ENCODE measurements at places on chromosomes 13 and 19.

DNA sequence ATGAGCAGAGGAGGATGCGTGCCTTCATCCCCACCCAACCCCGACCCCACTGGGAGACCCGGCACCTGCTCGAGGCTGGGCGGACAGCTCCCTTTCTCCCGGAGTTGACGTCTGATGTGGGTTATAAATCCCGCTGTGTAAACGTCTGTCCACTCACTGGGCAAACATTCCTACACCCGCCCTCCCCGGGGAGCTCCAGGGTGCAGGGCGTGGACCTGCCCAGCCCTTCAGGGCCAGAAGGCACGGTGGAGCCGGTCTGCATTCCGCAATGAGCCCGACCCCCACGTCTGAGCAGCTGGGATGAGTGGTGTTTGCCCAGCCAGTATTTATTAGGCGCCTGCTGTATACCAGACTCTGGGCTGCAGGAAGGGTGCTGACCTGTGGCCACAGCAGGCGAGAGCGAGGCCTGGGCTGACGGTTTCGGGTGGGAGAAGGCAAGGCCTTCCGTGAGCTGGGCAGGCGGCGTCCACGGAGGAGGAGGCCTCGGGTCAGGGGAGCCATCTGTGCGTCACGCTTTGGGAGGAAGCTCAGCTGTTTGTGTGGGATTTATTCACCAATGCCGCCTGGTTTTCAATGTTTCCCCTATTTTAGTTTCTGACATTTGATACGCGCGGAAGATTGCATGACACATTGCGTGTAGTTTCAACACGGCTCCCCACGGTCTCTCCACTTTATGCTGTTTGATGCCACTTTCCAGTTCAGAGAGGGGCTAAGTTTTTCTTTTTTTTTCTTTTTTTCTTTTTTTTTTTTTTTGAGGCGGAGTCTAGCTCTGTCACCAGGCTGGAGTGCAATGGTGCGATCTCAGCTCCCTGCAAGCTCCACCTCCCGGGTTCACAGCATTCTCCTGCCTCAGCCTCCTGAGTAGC, 2.0 kb downstream of the MISP start:
- peak; percentile 26 for DNase-seq

GRCh38 chr19:3142781-3143337, 7.0 kb downstream of the GNA15 start:
- DNase-seq = no peak

DNA sequence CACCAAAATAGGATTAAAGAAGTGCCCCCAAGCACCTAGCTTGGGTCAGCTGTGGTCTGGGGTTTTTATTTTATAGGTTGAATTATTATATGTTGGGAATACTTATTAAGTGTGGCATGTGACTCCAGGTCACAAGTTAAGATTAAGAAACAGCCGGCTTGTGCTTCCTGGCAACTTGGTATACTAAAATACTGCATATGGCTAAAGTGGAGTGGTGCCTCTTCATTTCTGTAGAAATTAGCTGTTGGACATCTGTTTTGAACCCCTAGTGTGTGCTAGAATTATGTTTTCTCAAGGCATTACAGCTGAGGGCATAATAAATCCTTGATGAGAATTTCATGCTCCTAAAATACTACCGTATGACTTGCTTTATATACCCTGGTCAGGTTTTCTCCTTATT, 286.6 kb downstream of the SHISA2 start:
- no peak for DNase-seq

DNA sequence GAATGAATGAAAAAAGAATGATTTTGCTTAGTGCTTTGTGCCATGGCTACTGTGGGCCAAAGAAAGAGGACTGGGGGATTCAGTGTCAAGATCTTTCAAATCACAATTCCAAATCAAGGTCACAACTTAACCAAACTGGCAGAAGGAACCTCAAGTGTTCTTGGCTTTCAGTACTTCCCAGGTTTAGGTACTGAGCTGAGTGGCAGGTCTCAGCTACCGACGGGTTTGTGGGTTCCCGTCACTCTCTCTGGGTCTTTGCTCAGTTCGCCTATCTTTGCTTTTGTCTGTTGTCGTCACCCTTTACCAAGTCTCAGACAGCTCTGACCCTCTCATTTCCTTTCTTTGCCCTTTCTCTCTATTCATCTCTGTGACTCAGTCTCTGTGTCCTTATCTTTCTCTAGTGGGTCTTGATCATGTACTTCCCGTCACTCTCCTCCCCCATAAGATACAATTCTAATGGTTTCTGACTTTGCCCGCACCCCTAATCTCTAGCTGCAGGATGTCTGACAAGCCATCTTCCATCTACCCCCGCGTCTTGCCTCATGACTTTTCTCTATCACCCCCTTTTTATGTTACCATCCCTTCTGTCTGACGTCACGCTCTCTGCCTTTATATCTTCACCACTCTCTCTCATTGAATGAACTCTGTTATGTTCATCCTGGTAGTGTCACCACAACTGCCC, 33.3 kb upstream of the LRRC4B start:
- no peak for DNase-seq

- no peak for DNase-seq
These were observed 1.2 kb downstream of the CYP4F8 start for GRCh38 chr19:15616183-15616582.

- DNase-seq = no peak
These were observed 44.7 kb downstream of the DHRS12 start for GRCh38 chr13:51759240-51759639.

- DNase-seq = peak; percentile 37
These were observed 372 bp upstream of the ZNF699 start for GRCh38 chr19:9309974-9310446.

GRCh38 chr13:50668049-50668448, 175.4 kb downstream of the DLEU7 start:
- DNase-seq = no peak

GRCh38 chr19:42178791-42179674, 38.4 kb downstream of the DEDD2 start:
- DNase-seq = no peak

DNA sequence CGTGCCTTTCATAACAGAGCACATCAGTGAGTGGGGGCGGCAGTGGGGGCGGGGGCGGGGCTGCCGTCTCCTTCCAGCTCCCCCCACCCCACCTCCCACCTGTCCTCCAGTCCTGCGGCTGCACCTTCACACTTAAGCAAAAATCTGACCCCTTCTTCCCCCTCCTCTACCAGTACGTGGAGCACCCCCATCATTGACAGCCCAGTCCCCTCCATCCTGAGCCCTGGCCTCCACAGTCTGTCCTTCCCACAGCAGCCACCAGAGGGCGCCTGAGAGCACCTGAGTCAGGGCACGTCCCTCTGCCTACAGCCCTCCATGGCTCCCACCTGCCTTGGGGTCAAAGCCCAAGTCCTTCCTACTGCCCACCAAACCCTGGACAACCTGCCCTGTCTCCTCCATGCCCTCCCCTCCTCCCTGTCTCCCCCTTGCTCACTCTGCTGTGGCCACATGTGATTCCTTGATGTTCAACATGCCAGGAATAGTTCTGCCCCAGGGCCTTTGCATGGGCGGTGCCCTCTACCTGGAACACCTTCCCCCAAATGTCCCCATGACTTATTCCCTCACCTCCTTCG, 4.0 kb downstream of the EBI3 start:
- DNase-seq = no peak

DNA sequence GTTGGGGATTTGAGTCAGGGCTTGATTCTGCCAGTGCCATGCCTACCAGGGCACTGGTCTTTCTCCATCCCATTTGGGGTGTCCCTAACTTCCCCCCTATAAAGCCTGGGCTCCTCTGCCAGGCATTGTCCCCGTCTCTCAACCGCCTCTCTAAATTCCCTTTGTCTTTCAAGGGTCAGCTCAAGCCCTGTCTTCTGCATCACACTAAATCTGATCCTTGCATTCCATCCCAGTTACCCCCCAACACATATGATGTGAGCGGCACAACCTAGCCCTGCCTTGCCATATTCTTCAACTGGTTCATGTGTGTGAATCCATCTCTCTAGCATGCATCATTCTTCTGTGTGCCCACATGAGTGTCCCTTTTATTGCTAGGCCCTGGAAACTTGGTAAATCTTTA, 480.9 kb downstream of the ZNF536 start:
- DNase-seq = no peak

DNA sequence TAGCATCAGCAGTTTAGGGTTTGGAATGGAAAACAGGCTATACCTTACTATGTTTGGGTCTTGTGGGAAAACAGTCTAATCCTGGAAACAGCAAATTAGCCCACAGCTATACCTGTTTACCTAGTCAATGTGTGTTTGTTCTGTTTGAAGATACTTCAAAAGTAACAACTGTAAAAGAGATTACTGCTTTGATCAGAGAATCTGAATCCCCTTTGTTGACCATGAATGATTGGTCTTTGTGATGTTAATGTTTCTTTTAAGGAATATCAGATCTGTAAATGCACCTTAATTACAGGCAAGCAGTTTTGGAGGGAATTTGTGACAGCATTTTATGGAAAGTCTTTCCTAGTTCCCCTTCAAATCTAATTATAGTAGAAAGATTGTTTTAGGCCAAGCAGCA, 20.7 kb upstream of the KLF5 start:
- DNase-seq = no peak

- DNase-seq = no peak
These were observed 316 bp upstream of the ZNF530 start for GRCh38 chr19:57599377-57599760.

DNA sequence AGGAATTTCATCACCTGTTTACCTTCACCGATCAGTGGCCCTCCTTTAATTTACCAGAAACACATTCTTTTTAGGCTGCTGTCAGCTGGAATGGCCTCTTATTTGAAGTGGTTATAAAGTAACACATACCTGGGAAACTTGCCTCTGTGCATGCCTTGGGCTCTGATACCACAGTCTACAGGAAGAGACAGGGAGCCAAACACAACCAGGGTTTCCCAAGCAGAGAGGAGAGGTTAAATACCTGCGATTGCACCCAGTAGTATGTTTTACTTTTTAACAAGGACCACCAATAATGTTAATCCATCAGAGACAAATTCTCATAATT, 444.0 kb upstream of the SGCG start:
- DNase-seq = no peak

GRCh38 chr13:44857061-44857460, 132.2 kb downstream of the NUFIP1 start:
- DNase-seq = no peak

DNA sequence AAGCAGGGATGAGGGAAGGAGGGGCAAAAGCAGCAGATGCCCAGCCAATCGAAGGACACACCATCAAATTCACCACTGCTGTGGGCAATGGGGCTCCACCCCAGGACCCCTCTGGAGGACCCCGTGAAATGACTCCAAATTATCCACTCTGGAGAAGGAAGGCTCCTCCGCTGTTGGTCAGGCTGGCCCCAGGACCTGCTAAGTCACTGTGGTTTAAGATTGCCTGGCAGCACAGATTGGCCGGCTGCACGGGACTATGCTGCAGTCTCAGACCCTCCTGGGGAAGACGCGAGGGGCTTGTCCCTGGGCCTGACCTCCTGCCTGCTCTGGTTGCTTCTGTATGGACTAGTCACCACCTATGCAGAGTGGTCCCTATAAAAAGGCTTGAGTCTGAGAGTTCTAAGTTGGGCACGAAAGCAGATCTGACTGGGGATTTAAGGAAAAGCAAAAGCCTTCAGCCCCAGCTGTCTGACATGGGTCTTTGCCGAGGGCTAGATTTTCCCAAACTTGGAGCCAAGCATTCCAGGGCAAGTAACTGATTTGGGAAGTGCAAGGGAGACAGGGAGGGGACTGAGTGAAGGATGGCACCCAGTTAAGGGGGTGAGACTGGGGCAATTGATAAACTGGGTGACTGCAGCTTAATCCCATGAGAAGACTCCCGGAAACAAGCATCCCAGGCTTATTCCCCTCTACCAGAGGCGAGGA, 91.7 kb downstream of the TSHZ3 start:
- no peak for DNase-seq

- no peak for DNase-seq
These were observed 46.6 kb upstream of the UBAC2 start for GRCh38 chr13:99154064-99154463.

DNA sequence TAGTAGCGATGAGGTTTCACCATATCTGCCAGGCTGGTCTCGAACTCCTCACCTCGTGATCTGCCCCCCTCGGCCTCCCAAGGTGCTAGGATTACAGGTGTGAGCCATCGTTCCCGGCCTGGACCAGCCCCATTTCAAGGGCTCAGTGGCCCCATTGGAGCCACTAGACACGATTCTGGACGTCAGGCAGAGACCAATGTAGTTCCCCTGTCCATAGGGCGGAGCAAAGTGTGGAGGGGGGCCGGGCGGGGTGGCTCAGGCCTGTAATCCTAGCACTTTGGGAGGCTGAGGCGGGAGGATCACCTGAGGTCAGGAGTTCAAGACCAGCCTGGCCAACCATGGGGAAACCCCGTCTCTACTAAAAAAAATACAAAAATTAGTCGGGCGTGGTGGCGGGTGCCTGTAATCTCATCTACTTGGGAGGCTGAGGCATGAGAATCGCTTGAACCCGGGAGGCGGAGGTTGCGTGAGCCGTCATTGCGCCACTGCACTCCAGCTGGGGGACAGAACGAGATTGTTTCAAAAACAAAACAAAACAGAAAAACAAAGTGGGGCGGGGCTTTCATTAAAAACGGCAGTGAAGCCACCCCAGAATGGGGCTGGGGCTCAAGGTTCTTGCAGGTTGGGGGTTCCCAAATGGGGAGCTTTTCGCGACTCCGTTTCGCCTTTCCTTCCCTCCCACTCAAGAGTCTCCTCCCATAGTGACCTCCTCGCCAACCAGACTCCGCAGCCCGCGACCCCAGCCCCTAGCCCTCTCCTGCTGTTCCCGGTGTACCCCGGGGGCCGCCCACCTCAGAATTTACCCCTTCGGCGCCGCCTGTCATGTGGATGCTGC, 758 bp upstream of the TECR start:
- DNase-seq = no peak

DNA sequence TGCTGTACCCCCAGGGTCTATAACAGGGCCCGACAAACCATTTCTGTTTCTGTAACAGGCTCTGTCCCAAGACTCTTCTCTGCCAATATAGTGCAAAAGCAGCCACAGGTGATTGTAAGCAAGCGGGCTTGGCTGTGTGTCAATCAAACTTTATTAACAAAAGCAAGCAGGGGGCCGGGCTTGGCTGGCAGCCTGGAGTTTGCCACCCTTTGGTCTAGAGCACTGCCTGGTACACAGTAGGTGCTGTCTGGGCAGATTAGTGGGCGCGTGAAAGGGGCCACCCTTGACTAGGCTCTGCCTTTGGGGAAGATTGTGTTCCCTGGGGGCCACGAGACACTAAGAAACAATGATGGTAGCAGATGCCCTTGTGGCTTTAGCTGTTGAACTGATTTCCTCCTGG, 27.4 kb downstream of the CCL25 start:
- no peak for DNase-seq

GRCh38 chr13:33745370-33746324, 72.3 kb upstream of the RFC3 start:
- DNase-seq = no peak

- no peak for DNase-seq
These were observed 66.6 kb downstream of the RUBCNL start for GRCh38 chr13:46320406-46320805.

GRCh38 chr13:44004878-44005277, 125.2 kb downstream of the LACC1 start:
- DNase-seq = peak; percentile 28

GRCh38 chr13:78934336-78934735, 275.4 kb upstream of the OBI1 start:
- no peak for DNase-seq

DNA sequence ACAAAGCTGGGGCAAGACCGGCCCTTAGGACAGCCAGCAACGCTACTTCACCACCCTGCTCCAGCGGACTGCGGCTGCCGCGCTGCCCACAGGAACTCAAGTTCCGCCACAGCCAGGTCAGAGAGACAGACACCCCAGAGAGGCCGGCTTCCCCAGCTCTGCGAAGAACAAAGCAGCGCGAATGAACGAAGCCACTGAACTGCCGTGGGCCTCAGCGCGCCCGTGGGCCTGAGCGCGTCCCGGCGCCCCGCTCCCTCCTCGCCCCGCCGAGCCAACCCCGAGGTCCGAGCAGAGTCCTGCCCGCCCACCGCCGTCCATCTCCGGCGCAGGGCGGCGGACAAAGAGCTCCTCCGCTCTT, 158.4 kb downstream of the RNF17 start:
- no peak for DNase-seq

Data from AG04449 (cell line).